Fibroblast of the aortic adventitia (primary cell): ENCODE measurements at places on chromosomes 1 and 21. TPM values are rescaled to one million over a fixed set of nuclear protein-coding genes. Genes with fewer than 3 reads are reported as not detected.

BRDT gene
- not detected in 2 replicates for total RNA-seq

BARHL2 gene
- not detected in 2 replicates for total RNA-seq

AMY1B gene
- not detected in 2 replicates for total RNA-seq

TMEM61 gene
- total RNA-seq = 0.18 TPM in 1 of 2 replicates, not detected in the other

GLUL gene
- 136 and 296 TPM in 2 replicates for total RNA-seq

TNFRSF9 gene
- under 0.01 and 0.90 TPM in 2 replicates for total RNA-seq

ITGB3BP gene
- 16.0 and 48.0 TPM in 2 replicates for total RNA-seq

TMEM81 gene
- total RNA-seq = 1.5 and 2.0 TPM in 2 replicates

MYCL gene
- total RNA-seq = 0.41 and 0.81 TPM in 2 replicates

OR2T2 gene
- total RNA-seq = not detected in 2 replicates

- DNase-seq = no peak
These were observed 550 bp downstream of the RXFP4 start for GRCh38 chr1:155941845-155942531.

DNA sequence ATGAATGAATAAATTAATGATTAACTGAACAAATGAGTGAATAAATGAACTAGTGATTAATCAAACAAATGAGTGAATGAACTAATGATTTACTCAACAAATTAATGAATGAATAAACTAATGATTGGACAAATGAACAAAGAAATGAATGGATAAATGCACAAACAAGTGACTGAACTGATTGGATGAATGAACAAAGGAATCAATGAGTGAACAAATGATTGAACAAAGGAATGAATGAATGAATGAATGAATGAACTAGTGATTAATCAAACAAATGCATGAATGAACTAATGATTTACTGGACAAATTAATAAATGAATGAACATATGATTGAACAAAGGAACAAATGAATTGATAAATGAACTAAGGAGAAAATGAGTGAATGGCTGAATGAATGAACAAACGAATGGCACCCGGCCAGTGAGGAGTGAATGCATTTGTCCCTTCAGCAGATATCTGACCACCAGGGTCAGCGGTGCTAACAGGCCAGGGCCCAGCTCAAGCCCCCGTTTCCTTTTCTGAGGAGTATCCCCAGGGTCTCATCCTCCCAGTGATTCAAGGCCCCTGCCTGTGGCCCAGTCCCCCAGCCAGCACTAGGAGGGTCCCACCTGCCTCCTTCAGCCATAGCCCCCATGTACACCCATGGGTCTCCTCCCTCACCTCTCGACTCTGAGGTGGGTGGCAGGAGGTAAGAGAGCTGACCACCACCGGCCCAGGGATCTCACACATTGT is 49.9 kb downstream of the WNT9A start:
- DNase-seq = no peak

- no peak for DNase-seq
These were observed 51.8 kb downstream of the MT1HL1 start for GRCh38 chr1:236952246-236953003.

DNA sequence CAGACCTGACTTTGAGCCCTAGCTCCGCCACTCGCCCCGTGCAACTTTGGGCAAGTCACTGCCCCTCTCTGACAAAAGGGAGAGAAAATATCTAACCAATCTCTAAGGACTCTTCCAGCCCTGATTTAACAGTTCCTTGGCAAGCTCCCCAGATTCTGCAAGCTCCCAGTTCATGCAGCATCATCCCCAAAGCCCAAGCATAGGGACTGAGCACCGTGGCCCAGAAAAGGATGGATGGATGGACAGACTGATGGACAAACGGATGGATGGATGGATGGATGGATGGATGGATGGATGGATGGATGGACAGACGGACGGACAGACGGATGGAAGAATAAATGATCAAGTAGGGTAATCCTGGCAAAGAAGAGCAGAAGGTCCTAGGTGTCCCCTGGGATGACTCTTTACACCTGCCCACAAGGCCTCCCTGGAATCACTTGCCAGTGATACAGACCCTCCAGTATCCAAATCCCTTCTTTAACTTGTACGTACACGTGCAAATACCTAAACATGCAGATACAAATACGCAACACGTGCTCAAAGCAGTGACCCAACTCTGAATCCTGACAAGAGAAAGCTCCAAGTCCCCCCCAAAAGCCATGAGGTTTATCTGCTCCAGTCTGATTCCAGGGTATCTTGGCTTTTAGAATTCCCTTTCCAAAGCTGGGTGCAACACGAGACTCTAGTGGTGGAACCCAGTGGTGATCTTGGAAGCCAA is 16.0 kb downstream of the IFFO2 start:
- DNase-seq = peak; percentile 58

GRCh38 chr1:155322953-155323728 is 2.4 kb downstream of the RUSC1 start:
- peak; percentile 94 for DNase-seq

- DNase-seq = no peak
These were observed 107.7 kb downstream of the POU2F1 start for GRCh38 chr1:167328306-167328815.

- no peak for DNase-seq
These were observed 423 bp downstream of the URB1 start for GRCh38 chr21:32392299-32392879.

- DNase-seq = no peak
These were observed 182.5 kb downstream of the HUNK start for GRCh38 chr21:32055305-32055704.

- DNase-seq = peak; percentile 14
These were observed 477.6 kb downstream of the NPHP4 start for GRCh38 chr1:5514527-5515183.

GRCh38 chr1:11478571-11479374 is at the start of gene DISP3:
DISP3 (plus strand) TSS chr1:11479155; CDS start chr1:11500993, 21,838 bp downstream.
- peak; percentile 25 for DNase-seq

DNA sequence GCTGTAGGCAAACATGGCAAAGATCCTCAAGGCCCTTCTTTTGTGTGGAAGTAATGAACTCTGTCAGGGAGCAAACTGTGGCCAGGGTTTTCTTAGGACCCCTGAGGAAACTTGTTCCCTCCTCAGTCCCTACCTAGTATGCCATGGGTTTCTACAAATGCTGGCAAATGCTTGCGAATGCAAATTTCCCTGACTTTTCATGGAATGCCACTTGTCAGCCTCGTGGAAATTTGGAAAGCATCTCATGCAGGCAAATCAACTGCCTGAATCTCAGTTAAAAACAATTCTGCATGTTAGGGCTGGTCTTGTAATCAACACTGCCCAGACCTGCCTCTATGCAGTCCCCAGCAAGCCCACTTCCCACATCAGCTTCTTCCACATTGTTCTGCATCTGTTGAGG is 334.9 kb upstream of the AJAP1 start:
- no peak for DNase-seq

DNA sequence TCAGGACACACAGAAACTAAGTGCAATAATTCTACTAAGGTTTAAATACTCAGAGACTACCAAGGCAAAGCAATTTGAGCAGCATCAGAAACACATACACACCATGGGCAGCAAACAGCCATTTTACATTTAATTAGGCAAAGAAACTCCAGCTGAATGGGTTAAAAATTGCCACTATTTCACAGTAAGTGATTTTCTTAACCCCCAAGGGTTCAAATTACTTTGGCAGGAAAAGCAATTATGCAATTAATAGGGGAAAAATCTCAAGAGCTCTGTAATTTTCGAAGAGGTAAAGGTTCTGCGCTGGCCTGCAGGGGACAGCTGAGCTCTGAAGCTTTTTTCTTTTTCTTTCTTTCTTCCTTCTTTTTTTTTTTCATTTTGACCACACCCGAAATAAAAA is 206.2 kb upstream of the RRP15 start:
- DNase-seq = no peak

DNA sequence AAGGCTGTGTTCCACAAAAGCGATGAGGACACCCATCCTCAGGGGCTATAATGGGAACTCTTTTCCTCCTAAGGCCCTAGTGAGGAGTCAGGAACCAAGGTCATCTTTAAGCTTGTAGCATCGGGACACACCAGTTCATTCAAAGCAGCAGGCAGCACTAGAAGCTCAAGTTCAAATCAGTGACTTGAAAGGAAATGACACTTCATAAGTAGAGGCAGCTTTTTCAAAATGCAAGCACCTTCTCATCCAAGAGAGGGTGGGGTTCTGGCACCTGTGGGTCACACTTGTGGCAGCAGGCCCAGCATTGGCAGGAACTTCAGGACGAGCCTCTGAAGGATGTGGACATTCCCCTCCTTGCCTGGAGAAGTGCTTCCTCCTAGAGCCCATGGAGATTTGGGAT is 496.3 kb downstream of the KIF26B start:
- DNase-seq = peak; percentile 28

DNA sequence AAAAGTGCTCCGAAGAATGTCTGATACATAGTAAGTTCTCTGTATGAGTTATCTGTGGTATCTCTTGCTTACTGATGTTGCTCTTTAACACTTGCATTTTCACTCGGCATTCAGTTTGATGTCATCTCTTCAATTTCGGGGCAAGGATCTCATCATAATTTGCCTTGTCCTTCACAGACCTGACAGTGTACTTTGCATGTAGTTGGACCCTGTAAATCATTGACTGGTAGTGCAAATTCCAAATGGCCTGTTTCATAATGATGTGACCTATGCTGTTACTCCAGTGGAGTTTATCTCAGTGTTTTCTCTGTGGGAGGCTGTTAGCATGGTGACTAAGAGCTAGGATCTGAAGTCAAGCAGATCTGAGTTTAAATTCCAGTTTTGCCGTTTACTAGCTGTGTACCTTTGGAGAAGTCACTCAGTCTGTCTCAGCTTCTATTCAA is 34.2 kb upstream of the ABCD3 start:
- peak; percentile 56 for DNase-seq

DNA sequence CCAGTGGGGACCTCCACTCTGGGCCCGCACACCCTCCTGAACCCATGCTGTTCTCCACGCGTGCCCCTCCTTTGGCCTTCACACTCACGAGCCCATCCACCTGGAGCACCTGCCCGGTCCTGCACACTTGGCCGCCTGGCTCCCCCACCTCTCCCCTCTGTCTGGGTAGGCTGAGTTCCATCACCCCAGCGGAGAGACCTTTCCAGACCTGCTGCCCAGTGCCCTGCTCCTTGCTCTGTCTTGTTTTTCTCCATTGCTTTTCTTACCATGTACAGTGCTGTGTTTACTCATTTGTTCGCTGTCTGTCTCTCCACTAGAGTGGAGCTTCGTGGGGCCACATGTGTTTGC is 351.0 kb upstream of the VAMP3 start:
- DNase-seq = no peak

- DNase-seq = peak; percentile 30
These were observed 118.9 kb downstream of the GDAP2 start for GRCh38 chr1:117810553-117810952.

DNA sequence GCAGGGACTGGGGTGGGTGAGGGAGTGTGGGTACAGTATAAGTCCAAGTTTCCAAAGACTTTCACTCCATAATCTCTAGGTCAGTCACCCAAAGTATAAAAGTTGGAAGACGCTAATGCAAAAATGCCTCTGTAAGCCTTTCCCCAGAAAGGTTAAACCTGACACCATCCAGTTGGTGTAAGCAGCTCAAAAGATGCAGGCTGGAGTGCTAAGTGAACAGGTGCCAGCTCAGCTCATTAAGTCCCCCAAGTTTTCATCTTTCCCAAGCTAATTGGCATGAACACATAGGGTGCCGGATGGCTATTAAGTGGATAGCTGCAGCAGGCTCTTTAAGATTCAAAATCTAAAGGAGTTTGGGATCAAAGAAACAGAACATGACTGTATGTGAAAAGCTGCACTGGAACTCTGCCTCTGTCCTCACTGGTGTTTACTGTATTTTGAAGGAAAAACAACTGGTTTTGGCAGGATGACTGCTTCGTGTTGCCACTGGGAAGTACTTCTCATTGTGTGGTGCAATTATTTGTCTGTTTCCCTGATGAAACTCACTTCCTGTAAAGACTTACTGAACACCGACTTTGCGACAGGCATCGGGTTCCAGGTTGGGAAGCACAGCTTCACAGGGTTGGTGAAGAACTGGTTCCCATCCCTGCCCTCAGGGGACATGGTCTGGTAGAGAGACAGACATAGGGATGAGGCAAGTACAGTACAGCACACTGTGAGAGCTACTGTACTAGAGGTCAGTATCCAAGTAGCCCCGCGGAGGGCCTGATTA is 152.7 kb downstream of the DAB1 start:
- no peak for DNase-seq

GRCh38 chr1:203186446-203187303 is at the start of gene CHI3L1:
CHI3L1 (minus strand) TSS chr1:203186704; CDS start chr1:203186623, 81 bp downstream.
- no peak for DNase-seq

DNA sequence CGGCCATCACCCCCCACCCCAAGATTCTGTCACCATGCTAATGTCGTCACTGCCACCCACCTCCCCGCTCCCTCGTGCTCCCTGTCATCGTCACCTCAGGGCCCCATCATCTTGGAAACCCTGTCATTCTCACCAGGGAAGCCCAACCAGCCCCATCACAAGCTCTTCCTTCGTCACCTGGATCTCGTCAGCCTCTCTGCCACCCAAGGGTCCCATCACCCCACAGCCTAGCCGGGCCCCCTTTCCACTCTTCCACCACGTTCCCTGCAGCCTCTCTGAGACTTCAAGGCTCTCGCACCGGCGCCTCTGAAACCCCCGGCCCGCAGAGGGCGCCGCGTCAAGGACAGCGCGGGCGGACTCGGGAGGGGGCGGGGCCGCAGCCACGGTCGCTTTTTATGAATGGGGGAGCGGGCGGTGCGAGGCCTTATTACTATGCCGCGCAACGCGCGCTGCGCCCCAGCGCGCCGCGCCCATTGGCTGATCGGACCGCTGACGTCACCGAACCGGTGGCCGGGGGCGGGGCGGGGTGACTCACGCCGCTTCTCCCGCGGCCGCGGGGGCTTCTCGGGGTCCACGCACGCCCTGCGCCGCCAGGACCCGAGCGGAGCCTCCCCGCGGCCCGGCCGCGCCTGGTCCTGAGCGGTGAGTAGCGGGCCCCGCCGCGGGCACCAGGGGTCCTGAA is at the start of gene GPR3:
GPR3 (plus strand) TSS at position 527 of the 682 bp plus-strand sequence. CDS start 1,177 bp downstream, outside the sequence.
- peak; percentile 83 for DNase-seq

DNA sequence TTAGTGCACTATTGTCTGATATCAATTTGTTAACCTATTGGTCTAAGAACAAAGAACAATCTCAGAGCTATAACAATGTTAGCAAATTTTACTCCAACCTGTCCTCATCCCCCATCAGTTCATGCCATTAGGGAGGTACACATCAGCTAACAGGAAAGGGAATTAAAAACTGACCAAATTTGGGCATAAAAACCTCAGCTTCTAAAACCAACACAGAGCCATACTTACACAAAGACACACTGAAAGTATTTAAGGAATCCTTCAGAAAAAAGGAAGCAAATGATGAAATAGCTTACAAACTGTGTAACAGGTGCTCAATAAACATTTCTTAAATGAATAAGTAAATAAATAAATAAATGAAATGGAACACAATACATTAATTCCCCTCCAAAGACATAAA is 89.2 kb downstream of the TTLL7 start:
- DNase-seq = peak; percentile 10
